T-cell (primary cell): ENCODE measurements at places on chromosomes 13 and 19. TPM values are rescaled to one million over a fixed set of nuclear protein-coding genes. Genes with fewer than 3 reads are reported as not detected.

The AMER2 gene
- total RNA-seq: not detected

The ZNF135 gene
- 2.8 TPM for total RNA-seq

DNA sequence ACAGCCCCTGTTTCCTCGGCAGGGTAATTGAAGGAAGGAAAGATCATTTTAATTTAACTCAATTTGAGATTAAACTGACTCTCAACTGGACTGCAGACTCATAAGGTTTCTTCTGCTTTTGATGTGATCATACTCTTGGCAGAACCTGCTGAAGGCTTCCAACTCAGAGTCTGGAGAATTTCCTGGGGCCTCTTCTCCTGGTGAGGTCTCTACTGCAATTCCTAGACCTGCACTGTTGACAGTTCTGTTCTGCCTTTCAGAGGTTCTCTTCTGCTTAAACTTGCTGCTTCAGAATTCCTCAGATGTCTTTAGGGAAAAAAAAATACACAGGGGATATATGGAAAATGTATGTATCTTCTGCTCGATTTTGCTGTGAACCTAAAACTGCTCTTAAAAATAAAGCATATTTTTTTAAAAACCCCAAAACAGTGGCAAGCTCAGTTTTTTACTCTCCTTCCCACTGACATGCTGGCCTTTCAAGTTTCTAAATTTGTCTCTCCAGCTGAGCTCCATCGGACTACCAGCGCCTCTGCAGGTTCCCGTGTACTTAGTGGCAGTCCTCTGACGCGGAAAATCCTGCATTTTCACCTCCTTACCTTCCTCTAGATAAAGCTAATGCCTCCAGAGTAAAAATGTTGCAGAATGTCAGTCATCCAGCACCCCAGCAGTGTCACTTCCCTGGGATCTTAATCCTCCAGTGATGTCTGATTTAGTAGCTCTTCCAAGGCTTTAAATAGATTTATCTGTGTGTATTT is 733.5 kb upstream of the SGCG start:
- no peak for DNase-seq

The RFPL4A gene
- not detected for total RNA-seq

DNA sequence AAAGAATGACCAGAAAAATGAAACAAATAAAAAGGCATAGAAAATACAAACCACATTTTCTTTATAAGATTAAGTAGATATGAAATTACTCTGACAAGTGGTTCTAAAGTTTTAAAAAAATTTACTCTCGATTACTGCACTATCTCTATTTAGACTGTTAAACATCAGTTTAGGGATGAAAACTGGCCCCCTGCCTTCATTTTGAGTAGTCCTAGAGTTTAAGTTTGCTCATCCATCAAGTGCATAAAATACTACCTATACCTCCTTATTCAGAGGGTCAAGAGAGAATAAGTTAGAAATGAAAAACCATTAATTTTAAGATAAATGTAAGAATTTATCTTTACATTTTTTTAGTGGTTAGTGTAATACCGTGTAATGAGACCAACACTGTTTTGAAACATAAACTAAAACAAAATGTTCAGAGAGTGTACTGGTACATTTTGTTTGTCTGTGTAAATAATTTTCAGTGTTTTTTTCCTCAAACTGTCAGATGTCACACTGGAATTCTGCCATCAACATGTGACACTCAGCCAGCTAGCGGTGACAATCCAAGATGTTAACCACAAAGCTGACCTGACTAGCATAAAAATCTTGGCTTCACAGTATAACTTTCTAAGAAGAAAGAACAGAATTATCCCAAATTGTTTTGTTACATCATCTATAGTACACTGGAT is 184.8 kb upstream of the PCDH20 start:
- DNase-seq: no peak

DNA sequence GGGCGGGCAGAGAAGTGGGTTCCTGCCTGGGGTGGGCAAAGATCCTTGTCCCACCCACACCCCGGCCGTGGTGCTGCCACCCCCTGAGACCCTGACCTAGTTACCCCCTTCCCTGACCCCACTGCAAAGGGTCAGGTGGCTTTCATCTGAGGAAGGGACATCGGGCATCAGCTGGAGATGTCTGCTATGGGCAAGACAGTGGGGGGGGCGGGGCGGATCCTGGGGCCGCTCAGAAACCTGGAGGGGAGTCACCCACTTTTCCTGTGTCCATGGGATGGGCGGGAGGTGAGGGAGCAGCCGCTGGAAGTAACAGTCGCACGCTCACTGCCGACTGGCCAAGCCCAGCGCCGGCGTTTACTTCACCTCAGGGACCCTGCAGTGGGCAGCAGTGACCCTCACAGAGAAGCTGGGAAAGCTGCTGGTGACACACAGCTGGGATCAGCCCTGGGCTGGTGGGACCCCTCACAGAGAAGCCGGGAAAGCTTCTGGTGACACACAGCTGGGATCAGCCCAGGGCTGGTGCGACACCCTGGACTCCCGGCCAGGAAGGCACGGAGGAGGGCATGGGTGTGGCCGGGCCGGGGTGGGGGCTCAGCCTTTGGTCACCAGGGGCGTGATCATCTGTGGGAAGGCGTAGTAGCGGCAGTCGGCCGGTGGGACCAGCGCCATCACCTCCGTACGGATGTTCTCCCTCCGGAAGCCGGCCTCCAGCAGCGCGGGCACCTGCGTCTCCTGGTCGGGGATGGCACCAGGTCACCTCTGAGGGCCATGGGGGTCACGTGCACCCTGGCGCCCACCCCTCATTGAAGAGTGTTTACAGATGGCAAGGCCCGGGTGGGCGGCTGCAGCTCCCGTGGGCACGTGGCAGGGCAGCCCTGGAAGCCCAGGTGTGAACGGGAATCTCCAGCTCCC is 4.3 kb downstream of the GAMT start:
- DNase-seq: no peak

GRCh38 chr19:10644260-10645007 is 9.7 kb upstream of the ILF3 start:
- DNase-seq: peak; percentile 77

- DNase-seq: no peak
These were observed 65.8 kb downstream of the MRPL57 start for GRCh38 chr13:21242236-21242635.

The CYP2A6 gene
- total RNA-seq: not detected

The PRPF31 gene
- 69.8 TPM for total RNA-seq

DNA sequence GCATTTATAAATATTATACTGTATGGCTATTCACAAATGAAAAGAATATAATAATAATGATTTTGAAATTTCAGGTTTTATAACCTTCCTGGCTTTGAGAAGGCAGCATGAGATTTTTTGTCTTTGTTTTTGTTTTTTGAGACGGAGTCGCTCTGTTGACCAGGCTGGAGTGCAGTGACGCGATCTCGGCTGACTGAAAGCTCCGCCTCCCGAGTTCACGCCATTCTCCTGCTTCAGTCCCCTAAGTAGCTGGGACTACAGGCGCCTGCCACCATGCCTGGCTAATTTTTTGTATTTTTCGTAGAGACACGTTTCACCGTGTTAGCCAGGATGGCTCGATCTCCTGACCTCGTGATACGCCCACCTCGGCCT is 64.1 kb downstream of the ZNF429 start:
- DNase-seq: peak; percentile 79

GRCh38 chr19:13859361-13859880 is 17.5 kb upstream of the NANOS3 start:
- no peak for DNase-seq

GRCh38 chr19:991174-991931 is 7.2 kb downstream of the WDR18 start:
- DNase-seq: peak; percentile 67

The CYP4F8 gene
- total RNA-seq: not detected

DNA sequence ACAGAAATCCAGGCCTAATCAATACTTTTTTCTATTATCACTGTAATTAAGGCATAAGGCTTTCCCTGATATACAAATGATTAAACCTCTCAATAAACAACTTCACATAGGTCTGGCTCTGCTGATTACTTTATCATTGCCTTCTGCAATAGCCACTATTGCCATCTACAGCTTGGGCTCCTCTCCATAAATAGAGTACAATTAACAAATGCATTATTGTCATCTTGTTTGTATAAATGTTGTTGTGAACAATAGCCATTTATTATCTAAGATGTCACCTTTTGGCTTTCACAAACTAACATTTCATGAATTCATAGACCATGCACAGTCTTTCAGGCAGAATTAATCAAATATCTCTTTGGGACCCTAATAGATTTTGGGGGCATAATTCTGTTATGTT is 53.3 kb downstream of the NHLRC3 start:
- no peak for DNase-seq

- DNase-seq: no peak
These were observed 103.1 kb downstream of the TNFRSF19 start for GRCh38 chr13:23673354-23673753.

DNA sequence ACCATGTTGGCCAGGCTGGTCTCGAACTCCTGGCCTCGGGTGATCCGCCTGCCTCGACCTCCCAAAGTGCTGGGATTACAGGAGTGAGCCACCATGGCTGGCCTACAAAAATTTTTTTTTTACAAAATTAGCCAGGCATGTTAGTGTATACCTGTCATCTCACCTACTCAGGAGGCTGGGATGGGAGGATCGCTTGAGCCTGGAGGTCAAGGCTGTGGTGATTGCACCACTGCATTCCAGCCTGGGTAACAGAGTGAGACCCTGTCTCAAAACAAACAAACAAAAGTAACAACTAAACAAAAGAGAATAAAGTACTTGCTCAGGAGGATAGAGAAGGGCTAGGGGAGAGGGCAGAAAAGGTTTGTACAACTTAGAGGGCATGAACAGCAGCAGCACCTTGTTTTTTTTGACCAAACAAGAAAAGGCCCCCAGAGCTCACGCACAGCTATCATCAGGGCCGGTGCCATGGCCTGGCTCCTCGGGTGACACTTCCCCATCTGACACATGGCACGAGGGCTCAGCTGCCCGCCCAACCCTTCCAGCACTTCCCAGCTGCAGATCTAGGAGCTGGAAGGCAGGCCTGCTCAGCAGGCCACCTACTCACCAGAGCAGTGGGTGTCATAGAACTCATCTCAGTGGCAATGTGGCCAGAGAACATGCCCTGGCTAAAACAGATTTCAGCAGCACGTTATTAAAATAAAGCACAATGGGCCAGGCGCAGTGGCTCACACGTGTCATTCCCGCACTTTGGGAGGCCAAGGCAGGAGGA is 8.6 kb upstream of the SLC7A9 start:
- DNase-seq: no peak

DNA sequence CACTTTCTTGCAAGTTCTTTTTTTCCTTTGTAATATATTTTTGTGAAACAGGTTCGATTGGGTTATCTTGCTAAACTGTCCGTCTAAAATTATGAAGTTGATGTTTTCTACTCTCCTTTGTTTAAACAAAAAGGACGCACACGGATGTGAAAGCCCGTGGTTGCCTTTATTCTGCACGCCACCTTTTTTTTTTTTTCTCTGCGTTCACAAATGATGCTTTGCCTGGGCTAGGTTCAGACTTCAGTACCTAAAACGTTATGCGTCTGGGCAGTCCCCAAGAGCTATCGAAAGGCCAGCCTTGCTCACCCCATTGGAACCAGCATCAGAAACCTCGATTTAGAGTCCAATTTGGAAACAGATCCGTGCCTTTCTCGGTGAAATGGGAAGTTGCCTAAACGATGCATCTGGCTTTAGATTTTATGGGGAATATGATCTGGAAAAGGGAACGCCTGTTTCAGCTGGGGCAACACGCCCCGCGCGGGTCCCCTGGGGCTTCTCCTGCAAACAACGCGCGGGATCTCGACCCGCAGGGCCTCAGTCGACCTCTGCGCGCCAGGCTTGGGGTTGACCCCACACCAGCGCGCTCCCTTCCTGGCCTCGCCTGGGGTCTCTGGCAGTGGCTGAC is 113.9 kb downstream of the KCNRG start:
- DNase-seq: no peak

The GRIN3B gene
- total RNA-seq: 0.44 TPM

DNA sequence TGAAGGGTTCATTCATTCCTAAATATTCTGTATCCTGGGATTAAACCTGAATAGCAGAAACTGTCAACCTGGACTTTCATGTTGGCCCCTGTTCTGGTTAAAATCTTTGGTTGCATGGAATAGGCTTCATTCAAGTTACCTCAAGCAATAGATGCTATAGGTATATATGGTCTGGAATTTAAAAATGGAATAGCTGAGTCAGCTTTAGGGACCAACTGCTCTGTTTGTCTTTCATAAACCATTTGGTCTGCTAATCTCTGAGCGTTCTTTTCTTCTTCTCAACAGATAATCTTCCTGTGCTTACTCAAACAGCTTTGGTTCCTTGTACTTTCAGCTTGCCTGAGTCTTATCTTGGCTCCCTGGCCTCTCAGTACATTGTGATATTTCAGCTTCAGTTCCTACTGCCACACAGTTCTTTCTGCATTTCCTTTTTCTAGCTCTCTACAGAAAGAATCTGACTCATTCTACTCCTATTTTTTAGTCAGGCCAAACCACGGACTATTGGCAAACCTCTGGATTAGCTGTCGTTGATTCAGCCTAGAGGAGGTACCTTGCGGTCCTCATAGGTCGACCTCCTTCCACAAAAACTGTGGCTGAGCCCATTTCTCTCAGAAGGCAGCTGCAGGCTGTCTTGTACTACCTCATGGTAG is 35.9 kb upstream of the MAB21L1 start:
- no peak for DNase-seq

GRCh38 chr13:49100637-49101570 is 119.2 kb upstream of the MLNR start:
- no peak for DNase-seq

GRCh38 chr19:31583148-31583547 is 233.9 kb upstream of the TSHZ3 start:
- DNase-seq: no peak

DNA sequence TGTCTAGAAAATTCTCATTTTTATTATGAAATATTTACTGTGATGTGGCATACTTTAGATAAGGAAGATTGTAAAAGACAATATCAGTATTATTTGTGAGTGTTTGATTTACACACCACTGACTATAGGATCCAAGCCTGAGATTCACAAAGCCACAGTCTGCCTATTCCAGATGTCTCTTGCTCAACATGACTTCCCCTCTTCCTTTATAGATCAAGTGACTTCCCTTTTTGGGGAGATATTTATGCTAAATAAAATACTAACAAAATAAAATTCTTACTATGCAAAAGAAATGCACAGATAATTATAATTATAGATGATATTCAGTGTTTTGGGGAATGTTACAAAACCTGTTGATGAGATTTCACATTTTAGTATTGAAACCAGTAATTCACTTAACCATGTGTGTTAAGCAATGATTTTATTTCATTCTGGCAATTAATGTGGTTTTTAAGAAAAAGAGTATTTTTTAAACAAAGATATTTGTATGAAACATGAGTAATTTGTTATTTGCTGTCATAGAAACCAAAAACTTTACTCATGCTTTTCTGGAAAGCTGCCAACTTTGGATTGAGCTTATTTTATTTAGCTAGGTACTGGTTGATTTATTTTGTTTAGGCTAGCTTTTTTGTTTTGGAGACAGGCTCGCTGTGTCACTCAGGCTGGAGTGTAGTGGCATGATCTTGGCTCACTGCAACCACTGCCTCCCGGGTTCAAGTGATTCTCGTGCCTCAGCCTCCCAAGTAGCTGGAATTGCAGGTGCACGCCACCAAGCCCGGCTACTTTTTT is 13.7 kb upstream of the GPR183 start:
- DNase-seq: no peak

DNA sequence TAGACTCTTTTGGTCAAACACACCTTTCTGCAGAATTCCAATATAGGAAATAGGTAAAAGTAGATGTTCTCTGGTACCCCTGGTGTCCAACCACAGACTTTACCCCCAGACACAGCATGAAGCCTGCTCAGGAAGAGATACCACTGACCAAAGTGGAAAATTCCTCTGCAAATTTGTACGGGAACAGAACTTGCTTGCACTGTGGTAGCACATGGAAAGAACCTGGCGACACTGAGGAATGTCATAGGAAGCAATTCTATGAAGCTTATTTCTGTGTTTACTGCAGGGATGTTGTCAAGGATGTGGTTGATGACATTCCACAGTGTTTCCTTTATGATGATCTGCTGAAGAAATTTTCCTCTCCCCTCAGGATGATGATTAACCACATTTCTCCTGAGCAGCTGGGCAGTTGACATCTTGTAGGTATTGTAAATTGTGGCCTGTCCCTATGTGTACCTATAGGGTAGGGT is 48.9 kb upstream of the TNFSF11 start:
- no peak for DNase-seq
